ENCODE measurements at places on chromosomes 5 and 9.

DNA sequence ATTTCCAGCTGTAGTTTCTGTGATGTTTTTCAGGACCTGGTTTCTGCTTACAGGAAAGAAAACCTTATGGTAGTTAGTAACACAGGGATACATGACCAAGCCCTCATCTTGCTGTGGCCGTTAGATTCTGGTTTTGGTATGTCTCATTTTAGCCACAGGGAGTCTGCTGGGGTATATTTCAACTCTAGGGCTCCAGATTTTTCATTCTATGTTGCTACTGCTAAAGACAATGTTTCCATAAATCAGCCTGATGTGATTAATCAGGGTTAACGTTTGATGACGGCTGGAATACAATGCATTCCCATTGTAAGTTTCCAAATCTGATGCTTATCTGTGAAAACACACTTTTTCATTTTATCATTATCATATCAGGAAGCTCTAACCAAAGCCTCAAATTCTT, 48.2 kb downstream of the P4HA2 start:
- DNase-seq, result no peak

- no peak for DNase-seq
Observed at GRCh38 chr5:141547488-141547887, 58.6 kb downstream of the PCDHGC5 start.

DNA sequence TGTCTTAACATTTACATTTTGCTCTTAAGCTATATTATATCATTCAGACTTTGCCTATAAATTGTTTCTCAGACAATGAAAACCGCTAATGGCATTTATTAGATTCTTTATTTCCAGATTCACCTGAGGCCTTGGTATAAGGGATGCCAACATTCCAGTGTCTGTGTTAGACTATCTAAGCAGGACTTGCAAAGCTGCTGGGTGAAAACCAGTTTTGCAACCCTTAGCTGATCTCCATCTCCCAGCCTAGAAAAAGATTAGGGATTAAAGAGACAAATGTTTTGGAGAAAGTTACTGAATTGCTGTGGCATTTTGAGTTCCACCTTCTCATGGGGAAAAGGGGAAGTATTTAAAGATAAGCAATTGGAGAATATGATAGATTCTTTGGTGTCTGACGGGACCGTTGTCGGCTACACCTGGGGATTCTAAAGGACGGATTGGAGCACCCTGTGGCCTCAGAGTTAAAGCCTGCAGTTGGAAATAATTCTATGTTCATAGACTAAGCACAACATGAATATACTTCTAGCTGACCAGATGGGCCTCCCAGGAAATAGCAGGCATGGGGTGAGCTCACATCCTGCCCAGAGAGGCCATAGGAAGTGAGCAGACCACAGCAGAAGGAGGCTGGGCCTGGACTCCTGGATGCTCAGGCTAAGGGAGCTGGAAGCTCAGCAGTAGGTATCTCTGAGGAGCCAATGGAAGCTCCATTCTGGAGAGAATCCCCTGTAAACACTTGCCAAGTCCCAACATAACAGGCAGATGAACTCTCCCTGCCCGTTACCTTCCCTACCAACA, 21.8 kb downstream of the ENTREP1 start:
- DNase-seq, result no peak

DNA sequence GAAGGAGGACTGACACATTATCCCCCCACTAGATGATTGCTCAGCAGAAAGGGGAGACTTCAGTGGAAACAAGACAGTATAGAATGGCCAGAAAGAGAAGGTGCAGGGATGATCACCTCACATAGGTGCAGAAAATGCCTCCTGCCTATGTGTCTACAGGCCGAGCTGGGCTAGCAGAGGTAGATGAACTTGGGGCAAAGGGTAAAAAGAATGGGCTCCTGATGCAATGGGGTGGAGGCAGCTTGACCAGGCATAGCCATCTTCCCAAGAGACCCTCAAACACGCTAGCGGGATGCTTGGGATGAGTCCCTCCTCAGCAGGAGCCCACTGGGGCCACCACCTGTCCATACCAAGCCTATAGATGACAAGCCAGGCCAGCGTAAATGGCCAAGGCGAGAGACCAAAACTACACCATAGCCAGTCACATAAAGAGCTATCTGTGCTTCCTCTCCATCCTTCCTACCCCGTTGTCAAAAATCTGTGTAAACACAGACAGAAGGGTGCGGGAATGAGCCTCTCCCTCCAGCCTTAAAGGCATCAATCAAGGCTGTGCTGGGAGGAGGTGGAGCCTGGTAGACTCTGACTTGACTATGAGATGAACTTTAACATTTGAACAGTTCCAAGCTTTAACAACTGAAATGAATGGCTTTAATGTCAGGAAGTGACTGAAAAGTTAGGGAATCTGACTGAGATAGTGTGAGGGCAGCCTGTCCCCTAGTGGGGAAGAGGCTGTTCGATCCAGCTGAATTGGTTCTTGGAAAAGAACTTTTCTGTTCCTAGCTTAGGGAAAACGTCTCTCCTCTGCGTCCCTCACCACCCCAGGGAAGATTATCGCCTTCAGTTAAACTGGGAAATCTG, 10.4 kb downstream of the C9orf152 start:
- no peak for DNase-seq

GRCh38 chr5:150665044-150665443, 4.0 kb downstream of the MYOZ3 start:
- no peak for DNase-seq

GRCh38 chr5:55104036-55104772, 1.8 kb downstream of the GZMA start:
- DNase-seq, result no peak

DNA sequence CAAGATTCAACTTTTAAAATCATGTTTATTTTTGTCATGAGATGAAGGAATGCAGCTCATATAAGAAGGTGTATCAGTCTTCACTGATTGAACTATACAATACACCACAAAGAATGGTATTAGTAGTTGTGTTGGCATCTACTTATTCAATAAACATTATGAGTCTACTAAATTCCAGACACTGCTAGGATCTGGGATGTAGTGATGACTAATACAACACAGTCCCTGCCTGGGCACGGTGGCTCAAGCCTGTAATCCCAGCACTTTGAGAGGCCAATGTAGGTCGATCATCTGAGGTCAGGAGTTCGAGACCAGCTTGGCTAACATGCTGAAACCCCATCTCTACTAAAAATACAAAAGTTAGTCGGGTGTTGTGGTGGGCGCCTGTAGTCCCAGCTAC, 171.4 kb upstream of the NFIB start:
- DNase-seq, result no peak

DNA sequence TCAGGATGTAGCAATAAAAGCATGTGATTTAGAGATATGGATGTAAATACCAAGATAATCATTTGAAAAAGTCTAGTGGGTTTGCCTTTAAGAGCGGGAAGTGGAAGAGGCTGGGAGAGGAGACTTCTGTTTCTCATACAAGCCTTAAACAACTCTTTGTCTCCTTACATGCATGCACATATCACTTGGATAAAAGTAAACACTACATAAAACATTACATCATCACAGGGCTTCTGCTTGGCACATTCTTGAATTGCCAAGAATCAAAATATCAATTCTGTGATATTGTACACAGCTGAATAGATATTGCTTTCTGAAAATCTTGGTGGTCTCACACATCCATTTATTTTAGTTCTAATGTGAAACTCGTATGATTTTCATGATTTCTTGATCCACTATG, 57.6 kb downstream of the FOXD1 start:
- DNase-seq, result no peak

- no peak for DNase-seq
Observed at GRCh38 chr9:134243778-134244467, 79.6 kb upstream of the RNU6ATAC start.

- DNase-seq, result no peak
Observed at GRCh38 chr5:55306641-55307382, 682 bp downstream of the DHX29 start.

DNA sequence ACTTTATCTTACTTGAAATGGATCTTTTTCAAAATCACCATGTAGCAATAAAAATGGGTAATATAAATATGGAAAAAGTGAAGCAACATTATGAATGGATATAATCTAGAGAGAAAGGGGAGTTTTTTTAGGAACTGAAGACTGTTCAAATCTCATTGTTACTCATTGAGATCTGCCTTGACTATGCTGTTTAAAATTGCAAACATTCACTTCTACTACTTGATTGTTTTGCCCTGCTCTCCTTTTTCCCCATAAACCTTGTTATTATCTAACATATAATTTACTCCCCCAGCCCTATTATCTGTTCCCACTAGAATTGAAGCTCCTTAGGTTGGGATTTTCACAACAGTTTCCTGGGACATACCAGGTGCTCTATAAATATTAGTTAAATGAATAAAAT, 22.0 kb downstream of the PAM start:
- DNase-seq, result no peak

DNA sequence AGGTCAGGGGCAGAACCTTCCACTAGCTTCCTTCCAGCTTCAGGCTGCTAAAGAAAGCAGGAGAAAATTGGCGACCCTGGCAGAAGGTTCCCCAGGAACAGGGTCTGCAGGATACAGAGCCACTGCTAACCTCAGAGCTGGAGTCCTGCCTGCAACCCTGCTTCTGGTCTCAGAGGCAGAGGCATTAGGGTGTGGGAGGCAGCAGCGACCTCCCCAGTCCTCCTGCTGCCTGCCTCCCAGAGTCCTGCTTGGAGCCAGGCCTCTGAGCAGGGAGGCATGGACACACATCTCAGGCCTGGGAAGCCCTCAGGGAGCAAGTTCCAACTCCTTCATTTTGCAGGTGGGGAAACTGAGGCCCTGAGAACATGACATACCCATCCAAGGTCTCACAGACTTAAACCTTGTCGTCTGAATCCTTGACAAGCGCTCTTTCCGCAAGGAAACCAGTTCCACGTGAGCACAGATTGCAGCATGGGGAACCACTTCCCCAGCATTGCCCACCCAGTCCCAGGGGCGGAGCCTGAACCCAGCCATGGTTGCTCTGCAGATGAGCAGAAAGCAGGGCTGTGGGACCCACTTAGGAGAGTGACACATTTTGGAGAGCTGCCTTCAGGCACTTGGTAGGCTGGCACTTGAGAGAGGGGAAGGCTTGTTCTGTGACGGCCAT, 28.2 kb upstream of the HAND1 start:
- no peak for DNase-seq

GRCh38 chr9:79352322-79352721, 219.4 kb upstream of the TLE4 start:
- no peak for DNase-seq

DNA sequence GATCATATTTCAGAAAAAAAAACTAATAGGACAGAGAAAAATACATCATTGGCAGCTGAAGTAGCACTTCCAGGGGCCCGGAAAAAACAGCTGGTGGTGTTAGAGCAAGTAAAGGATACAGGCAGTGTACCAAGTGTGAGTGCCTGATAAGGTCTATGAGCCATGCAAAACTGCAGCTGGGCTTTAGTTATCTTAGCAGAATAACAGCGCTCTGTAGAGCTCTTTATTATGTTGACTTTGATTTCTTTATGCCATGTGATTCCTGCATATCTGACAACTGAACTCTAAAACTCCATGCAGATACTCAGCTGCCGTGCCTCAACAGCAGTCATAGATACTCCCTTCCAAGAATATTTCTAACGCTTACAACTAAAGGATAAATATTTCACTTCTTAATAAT, 119.5 kb downstream of the CAAP1 start:
- no peak for DNase-seq

- DNase-seq, result no peak
Observed at GRCh38 chr9:115359017-115359780, 241.2 kb upstream of the TNC start.

DNA sequence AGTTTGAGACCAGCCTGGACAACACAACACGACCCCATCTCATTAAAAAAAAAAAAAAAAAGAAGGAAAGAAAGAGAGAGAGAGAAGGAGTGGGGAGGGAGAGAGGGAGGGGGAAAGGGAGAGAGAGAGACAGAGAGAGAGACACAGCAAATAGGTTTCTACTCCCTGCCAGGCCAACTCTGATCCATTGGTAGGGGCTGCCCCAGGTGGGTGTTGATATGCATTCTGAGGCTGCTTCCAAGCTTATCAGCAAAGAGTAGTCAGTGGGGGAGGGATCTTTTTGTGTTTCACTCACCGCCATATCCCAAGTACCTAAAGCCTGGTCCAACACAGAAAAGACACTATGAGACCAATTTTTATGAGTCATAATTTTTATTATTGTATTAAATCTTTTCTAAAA, 57.0 kb upstream of the SAP30L start:
- no peak for DNase-seq

DNA sequence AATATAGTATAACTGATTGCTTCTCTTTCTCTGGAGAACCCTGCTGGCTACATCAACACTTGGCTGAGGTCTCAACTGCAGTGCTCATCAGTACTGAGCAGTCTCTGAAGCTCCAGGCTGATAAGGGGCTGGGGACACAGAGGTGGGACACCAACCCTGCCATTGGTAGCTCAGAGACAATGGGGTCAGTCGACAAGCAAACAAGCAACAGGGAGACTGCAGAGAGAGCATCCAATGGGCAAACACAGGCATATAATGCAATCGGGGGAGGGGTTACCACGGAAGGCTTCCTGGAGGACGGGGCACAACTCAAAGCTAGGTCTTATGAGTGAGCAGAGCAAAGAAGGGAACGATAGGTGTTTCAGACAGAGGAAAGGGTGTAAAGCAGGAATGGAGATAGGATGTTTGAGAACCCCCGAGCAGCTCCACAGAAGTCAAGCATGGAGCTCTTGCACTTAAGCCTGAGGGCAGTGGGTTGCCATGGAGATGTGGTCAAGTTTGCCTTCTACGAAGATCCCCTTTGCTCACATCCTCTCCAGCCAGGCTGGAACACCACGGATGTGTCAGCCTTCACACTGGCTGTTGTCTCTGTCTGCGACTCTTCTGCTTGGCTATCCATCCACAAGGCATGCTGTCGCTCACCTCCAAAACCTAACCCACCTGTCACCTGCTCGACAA, 21.5 kb upstream of the AKNA start:
- DNase-seq, result no peak

DNA sequence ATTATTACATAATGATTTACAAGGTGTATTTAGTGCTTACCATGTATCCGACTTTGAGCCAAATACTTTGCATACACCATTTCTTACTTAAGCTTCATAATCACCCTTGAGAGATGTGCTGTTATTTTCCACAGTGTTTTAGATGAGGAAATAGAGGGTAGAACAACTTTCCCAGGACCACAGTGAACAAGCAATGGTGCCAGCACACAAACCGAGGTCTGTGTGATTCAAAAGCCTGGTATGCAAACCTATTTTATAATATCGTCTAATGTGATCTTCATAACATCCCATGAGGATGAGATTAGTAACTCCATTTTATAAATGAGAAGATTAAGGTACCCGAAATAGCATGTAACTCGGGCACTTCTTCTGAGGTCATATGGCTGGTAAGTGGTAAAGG, 294.7 kb downstream of the NSG2 start:
- no peak for DNase-seq

- DNase-seq, result no peak
Observed at GRCh38 chr5:140420226-140420570, 18.6 kb downstream of the ANKHD1 start.

All from left forelimb (tissue), 1 donor.